ENCODE measurements at places on chromosomes 6 and 20.

DNA sequence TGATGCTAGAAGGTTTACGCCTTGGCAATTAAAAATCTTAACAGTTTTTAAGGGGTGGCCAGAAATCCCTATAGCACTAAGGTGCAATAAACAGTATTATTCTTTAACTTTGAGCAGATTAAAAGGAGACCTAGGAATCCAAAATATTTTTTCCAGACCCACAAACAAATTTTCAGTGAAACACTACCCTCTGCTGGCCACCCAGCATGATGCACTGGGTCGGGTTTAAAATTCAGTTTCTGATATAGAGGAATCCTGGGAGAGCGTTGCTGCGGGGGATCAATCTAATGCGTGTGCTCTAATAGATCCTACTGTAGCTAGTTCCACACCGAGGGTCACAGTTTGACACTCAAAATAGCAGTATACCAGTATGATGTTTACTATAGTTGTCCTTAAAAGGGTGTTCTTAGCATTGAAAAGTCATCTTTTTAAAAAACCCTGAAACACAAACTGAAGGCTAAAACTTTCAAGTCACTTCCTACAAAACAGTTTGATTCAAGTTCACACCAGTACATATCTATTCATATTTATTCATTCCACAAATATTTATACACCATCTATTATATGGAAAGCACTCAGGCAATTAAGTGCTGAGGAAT lies 10.2 kb downstream of the UBE3D start:
- no peak overlapping the region for H3K27ac ChIP-seq
- no peak overlapping the region for H3K4me3 ChIP-seq
- H3K27me3 ChIP-seq = no peaks in the 10 kb centered on the region
- H3K4me1 ChIP-seq = no peaks in the 10 kb centered on the region
- peak; percentile 40 for DNase-seq

GRCh38 chr6:71463061-71463460 lies 174.4 kb downstream of the OGFRL1 start:
- H3K36me3 ChIP-seq = no peaks in the 10 kb centered on the region
- no peaks in the 10 kb centered on the region for H3K4me1 ChIP-seq
- H3K27me3 ChIP-seq = no peaks in the 10 kb centered on the region
- DNase-seq = no peak
- H3K4me3 ChIP-seq = no peak overlapping the region

GRCh38 chr6:16486661-16487060 lies 248.3 kb downstream of the GMPR start:
- no peaks in the 10 kb centered on the region for H3K4me1 ChIP-seq
- DNase-seq = no peak
- H3K27ac ChIP-seq = no peak overlapping the region

- H3K4me1 ChIP-seq = no peaks in the 10 kb centered on the region
- H3K36me3 ChIP-seq = no peaks in the 10 kb centered on the region
- no peak overlapping the region for H3K4me3 ChIP-seq
- no peak for DNase-seq
These were observed 8.5 kb downstream of the MOXD1 start for GRCh38 chr6:132392792-132393191.

DNA sequence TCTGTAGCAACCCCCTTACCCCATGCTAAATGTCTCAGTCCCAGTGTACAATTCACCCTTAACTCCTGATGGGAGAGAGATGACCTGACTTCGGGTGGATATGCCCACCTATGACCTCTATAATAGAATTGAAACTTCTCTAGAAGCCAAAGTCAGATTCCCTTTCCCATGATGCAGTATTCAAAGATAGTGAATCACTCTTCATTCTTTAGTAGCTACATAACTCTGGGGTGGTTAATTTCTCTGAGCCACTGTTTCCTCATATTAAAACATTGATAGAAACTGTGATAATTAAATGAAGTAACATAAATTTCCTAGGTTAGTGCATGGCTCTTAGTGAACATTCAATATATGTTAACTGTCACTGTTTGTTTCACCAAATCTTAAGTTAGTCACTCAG lies 500.4 kb downstream of the COL12A1 start:
- H3K27me3 ChIP-seq = no peaks in the 10 kb centered on the region
- H3K36me3 ChIP-seq = no peaks in the 10 kb centered on the region
- H3K27ac ChIP-seq = no peak overlapping the region
- no peak overlapping the region for H3K4me3 ChIP-seq
- H3K4me1 ChIP-seq = no peaks in the 10 kb centered on the region
- DNase-seq = no peak

GRCh38 chr6:129903082-129903481 lies 42.0 kb upstream of the TMEM244 start:
- no peaks in the 10 kb centered on the region for H3K36me3 ChIP-seq
- no peak for DNase-seq

GRCh38 chr6:83127976-83128375 lies 60.5 kb downstream of the DOP1A start:
- H3K36me3 ChIP-seq = no peaks in the 10 kb centered on the region
- H3K4me1 ChIP-seq = no peaks in the 10 kb centered on the region
- H3K27me3 ChIP-seq = no peaks in the 10 kb centered on the region
- no peak overlapping the region for H3K27ac ChIP-seq
- no peak for DNase-seq
- H3K4me3 ChIP-seq = no peak overlapping the region

- no peaks in the 10 kb centered on the region for H3K4me1 ChIP-seq
- peaks cover 62% of the 10 kb centered on the region for H3K27me3 ChIP-seq
- no peaks in the 10 kb centered on the region for H3K36me3 ChIP-seq
These were observed 263.4 kb downstream of the BMP7 start for GRCh38 chr20:57003012-57003411.

DNA sequence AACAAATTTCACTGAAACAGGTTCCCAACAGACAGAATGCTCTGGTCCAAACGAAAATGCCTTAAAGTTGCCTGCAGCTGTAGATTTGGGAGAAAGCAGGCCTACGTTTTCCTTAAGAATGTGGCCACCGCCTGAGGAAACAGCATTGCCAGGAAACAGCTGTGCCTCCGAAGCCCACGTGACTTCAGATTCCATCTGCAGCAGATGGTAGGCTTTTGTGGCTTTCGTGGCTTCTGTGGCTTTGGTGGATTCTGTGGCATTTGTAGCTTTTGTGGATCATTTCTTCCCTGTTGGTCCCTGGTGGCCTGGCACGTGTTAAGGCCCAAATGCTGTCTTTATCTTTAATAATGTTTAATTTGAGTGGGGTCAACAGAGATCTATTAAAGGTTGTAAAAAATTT lies 222.9 kb downstream of the TTLL2 start:
- no peak overlapping the region for H3K27ac ChIP-seq
- H3K27me3 ChIP-seq = no peaks in the 10 kb centered on the region
- no peak for DNase-seq
- H3K4me1 ChIP-seq = peaks cover 4% of the 10 kb centered on the region

DNA sequence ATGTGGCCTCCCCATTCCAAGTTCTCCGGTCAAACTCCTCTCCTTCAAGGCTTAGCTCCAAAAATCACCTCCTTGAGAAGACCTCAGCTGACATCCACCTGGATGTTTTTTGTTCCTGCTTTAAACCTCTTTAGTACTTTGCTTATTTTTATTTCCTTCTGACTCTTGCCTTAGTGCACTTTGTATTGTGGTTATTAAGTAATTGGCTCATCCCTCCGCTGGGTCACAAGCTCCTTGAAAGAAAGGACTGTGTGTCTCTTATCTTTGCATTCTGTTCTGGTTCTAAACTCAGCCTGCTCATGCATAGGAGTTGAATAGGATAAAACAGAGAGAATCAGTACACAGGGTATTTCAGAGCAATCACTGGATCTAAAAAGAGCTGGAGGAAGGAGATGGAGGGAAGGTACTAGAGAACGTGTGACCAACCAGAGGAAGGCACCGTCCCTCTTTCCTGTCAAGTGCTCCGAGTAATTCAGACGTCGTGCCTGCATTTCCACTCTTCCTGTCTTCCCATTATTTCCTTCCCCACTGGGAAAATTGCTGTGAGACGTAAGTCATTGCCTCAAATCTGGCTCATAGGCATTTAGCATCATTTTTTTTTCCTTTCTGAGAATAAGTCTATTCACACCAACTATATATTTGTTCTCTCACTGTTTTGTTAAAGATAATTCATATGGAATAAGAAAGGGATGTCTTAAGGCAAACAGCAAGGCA lies 59.7 kb upstream of the GLP1R start:
- H3K4me1 ChIP-seq = no peaks in the 10 kb centered on the region
- H3K27ac ChIP-seq = no peak overlapping the region
- no peaks in the 10 kb centered on the region for H3K36me3 ChIP-seq
- peaks cover 14% of the 10 kb centered on the region for H3K27me3 ChIP-seq
- no peak for DNase-seq

- no peaks in the 10 kb centered on the region for H3K36me3 ChIP-seq
- no peaks in the 10 kb centered on the region for H3K27me3 ChIP-seq
- H3K4me1 ChIP-seq = no peaks in the 10 kb centered on the region
- no peak overlapping the region for H3K4me3 ChIP-seq
These were observed 91.0 kb upstream of the MCHR2 start for GRCh38 chr6:100084991-100085364.

DNA sequence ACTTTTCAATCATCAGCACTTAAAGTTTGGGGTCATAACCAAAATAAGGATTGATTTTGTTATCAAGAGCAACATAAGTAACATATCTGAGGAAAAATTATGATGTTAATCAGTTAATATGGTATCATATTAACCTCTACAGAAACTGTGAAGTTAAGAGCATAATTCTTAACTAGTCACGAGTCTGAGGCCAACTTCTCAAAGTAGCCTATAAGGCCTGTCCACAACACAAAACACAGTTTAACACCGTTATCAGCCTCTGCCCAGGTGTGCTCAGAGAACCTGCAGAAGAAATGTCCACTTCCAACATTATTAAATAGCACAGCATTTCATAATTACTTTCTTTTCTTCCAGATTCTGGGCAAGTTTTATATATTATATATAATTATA lies 1.1 kb downstream of the STX7 start:
- DNase-seq = no peak
- H3K36me3 ChIP-seq = no peaks in the 10 kb centered on the region
- H3K4me1 ChIP-seq = peaks cover 7% of the 10 kb centered on the region
- H3K4me3 ChIP-seq = peak overlapping the region; percentile 93

DNA sequence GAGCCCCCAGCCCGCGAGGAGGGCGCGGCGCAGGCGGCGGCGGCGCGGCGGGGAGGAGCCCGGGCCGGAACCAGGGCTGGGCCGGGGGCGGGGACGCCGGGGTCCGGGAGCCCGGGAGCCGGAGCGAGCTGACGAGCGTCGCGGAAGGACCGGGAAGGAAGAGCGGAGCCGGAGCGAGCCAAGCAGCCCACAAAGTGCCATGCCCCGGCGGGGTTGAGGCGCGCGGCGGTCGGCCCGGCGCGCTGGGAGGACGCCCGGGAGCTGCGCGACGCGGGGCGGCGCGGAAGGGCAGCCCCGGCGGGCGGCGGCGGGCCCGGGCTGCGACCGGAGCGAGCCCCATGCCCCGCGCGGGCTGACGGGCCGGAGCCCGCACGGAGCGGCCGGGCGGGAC lies 289 bp downstream of the FOXP4 start:
- DNase-seq = peak; percentile 67
- H3K27me3 ChIP-seq = no peaks in the 10 kb centered on the region
- peak overlapping the region; percentile 73 for H3K4me3 ChIP-seq
- H3K4me1 ChIP-seq = peaks cover 55% of the 10 kb centered on the region

DNA sequence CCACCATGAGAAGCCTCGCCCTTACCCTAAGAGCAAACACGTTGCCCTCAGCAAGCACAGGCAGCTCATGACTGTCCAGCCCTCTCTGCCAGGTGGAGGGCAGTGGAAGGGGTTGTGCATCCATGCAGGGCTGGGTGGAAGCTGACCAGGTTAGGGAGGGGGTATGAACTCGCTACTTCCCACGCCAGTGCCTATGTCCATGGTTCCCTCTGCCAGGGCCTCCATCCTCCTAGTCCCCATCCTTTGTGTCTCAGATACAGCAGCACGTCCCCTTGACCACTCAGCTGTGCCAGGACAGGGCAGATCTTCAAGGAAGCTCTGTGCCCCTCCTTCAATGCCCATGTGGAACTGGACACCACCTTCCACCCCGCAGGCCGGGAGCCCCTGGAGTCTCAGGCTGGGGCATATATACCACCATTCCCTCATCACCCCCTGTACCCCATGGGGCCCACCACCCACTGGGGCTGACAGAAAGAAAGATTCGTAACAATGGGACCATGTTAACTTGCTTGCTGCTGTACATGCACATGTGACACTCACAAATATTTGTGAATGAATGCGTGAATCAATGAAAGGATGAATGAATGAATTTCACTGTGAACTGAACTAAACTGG lies 90.7 kb downstream of the ANKRD60 start:
- no peak for DNase-seq
- H3K4me1 ChIP-seq = peaks cover 2% of the 10 kb centered on the region
- no peak overlapping the region for H3K4me3 ChIP-seq
- H3K36me3 ChIP-seq = no peaks in the 10 kb centered on the region
- no peaks in the 10 kb centered on the region for H3K27me3 ChIP-seq

GRCh38 chr6:46203391-46204177 lies 32.8 kb upstream of the ENPP5 start:
- H3K4me3 ChIP-seq = no peak overlapping the region
- no peak overlapping the region for H3K27ac ChIP-seq
- H3K36me3 ChIP-seq = no peaks in the 10 kb centered on the region

GRCh38 chr20:2692886-2693285 lies 306 bp downstream of the EBF4 start:
- H3K36me3 ChIP-seq = no peaks in the 10 kb centered on the region
- H3K4me1 ChIP-seq = peaks cover 20% of the 10 kb centered on the region
- peak overlapping the region; percentile 41 for H3K4me3 ChIP-seq

- no peak overlapping the region for H3K4me3 ChIP-seq
- no peaks in the 10 kb centered on the region for H3K27me3 ChIP-seq
- no peaks in the 10 kb centered on the region for H3K4me1 ChIP-seq
- H3K36me3 ChIP-seq = no peaks in the 10 kb centered on the region
- no peak overlapping the region for H3K27ac ChIP-seq
- no peak for DNase-seq
These were observed 95.5 kb upstream of the LGSN start for GRCh38 chr6:63415286-63415685.

GRCh38 chr20:63530788-63531160 lies 6.4 kb downstream of the PTK6 start:
- no peaks in the 10 kb centered on the region for H3K36me3 ChIP-seq
- H3K27me3 ChIP-seq = peaks cover 43% of the 10 kb centered on the region
- no peak overlapping the region for H3K4me3 ChIP-seq
- no peak for DNase-seq
- H3K4me1 ChIP-seq = no peaks in the 10 kb centered on the region

DNA sequence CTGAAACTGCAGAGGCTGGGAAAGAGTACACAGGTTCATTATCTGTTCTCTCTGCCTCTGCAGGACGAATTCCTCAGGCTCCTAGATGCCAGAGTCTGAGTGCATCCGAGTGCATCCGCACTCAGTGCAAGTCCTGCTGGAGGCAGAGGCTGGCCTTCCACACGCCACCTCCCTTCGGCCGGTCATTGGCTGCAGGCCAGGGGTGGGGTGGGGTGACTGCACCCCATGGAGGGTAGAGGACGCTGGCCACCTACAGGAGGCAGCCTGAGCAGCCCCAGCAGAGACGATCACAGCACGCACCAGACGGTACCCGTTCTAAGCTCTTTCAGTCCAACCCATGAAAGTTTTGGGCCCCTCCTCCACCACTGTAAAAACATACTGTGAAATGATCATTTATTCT lies 11.7 kb downstream of the SFT2D1 start:
- no peaks in the 10 kb centered on the region for H3K4me1 ChIP-seq
- no peak for DNase-seq
- no peak overlapping the region for H3K27ac ChIP-seq
- H3K4me3 ChIP-seq = no peak overlapping the region
- H3K27me3 ChIP-seq = no peaks in the 10 kb centered on the region
